CMK (cell line): ENCODE measurements at places on chromosomes 12 and 14.
A peak's percentile ranks its signal among the peaks of the same experiment; 100 is the strongest.

GRCh38 chr14:76268700-76269099, 107.2 kb upstream of the ESRRB start:
- no peak for DNase-seq

DNA sequence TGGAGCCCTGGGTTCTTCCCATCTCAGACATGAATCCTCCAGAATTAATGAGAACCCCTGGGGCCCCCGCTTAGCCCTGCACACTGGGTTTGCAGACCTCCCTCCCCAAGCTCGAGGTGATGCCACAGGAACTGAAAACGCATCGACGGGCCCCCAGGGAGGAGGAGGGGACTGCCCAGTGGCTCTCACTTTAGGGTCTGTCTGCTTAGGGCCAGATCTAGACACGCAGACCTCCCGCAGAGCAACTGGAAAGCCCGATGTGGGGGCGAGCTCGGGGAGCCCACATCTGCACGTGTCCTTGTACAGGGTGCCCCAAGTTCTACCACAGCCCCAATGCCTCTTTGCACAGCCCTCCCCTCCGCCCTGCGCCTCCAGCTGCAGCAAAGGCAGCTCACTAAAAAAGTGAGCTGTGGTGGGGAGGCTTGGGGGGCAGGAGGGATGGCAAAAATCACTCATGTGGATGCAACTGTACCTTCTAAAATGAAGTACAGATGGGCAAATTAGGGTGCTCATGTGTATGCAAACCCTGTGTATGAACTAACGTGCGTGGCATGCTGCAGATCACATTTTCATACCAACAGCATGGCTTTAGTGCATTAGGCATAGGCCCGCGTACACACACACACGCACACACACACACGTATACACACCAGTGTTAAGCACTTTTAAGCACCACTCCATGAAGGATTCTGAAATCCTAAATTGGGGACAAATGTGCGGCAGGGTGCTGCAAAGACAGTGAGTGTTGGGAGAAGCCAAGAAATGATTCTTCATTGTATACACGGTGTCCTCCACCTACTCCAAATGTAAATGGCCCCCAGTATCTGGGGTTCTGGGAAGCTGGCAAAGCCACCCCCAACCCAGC, 99.9 kb upstream of the MAP1LC3B2 start:
- DNase-seq, result no peak

- no peak for DNase-seq
Observed at GRCh38 chr12:88144037-88144436, 1.9 kb downstream of the TMTC3 start.

DNA sequence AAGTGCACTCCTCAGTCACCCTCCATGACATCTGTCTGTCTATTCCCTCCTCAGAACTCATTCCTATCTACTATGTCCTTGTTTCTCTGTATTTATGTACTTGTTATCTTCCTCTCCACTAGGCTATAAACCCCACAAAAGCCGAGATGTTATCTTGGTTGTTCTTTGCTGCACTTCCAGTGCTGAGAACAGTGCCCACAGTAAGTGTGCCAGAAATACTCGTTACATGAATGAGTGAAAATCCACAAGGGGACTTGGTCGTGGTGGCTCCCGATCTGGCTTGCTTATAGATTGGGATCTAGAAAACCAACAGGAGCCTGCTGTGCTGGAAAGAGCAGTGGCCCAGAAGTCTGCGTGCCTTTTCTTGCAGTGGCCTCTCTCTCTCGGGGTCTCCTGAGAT, 111.9 kb upstream of the PRMT8 start:
- peak; percentile 4 for DNase-seq

GRCh38 chr12:26686408-26686807, 146.6 kb downstream of the ITPR2 start:
- DNase-seq, result no peak

DNA sequence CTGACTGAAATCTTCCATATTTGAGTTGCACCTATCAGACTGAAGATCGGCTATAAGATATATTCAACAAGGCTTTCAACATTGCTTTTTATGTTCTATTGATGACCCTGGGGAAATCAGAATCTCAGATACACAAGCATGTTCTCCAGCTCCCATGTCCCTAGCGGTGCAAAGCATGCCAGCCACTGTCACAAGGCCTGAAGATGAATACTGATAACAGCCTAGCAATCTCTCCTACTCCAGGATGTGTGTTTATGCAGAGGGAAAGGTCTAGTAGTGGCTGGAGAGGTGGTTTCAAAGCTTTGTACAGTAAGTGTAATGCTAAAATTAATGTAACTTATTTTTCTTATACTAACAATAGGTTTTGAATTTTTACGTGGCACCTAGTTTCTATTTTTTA, 64.6 kb downstream of the SOX5 start:
- DNase-seq, result no peak

DNA sequence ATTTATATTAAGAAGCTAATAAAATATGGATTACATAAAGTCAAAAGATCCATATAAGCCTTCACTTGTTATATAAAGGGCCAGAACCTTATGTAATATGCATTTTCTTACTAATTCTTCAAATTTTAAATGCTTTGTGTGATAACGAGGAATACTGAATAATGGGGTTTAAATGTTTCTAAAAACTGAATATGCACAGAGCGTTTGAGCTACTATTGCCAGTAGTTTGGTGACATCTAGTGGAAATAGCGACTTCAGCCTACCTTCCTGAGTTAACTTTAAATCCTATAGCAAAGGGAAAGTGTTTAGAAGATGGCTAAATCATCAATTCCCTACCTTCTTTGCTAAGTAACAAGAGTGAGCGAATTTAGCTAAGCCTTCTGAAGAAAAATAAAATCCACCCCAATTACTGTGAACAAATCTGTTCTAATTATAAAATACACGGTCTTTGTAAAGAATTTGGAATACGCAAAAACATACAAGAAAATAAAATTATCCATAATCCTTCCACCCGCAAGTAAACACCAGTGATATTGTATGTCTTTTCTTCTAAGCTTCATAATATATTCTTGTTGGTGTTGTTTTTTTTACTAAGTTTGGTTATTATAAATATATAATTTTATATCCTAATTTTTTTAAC, 115.5 kb upstream of the G2E3 start:
- no peak for DNase-seq

DNA sequence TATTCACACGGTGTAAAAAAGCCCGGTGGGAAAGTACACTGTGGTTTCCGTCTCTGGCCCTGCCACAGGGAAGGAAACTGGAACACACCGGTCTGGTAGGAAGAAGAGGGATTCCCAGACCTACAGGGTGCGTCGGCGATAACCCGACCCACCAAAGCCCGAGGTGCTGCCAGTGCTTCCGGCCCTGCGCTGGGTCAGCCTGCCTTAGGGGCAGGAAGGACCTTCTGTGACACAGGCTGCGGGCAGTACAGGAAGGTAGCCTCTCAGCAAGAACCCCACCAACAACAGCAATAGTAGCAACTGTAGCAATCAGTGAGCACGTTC, 169.5 kb upstream of the FKBP4 start:
- DNase-seq, result no peak

- no peak for DNase-seq
Observed at GRCh38 chr14:100305324-100306100, 732 bp downstream of the SLC25A29 start.

- DNase-seq, result no peak
Observed at GRCh38 chr14:28161040-28161439, 605.5 kb upstream of the FOXG1 start.

DNA sequence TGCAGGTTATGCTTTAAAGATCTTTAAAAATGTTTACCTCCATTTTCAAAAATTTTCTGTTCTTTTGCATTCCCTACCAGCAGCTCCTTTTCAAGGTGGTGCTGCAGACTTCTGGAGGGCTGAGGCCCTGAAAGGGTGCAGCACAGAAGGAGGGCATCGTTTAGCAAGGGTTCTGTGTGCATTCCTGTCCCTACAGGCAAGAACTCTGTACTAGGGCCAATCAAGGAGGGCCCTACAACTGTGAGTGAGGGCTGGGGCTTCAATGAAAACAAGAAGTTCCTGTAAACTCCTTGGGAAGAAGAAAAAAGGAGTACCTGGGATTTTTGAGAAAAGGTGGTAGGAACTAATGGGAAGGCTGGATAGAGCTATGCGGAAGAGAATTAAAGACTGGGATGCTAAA, 50.7 kb upstream of the CSRP2 start:
- no peak for DNase-seq

GRCh38 chr12:50188875-50189575, 21.9 kb upstream of the CERS5 start:
- no peak for DNase-seq
